ENCODE measurements at places on chromosomes 2 and 18. TPM values are rescaled to one million over a fixed set of nuclear protein-coding genes. Genes with fewer than 3 reads are reported as not detected.

Gene RSAD2
- 0.85 TPM for total RNA-seq

Gene ALK
- total RNA-seq: not detected

Gene IDH1
- total RNA-seq: 21.5 TPM

DNA sequence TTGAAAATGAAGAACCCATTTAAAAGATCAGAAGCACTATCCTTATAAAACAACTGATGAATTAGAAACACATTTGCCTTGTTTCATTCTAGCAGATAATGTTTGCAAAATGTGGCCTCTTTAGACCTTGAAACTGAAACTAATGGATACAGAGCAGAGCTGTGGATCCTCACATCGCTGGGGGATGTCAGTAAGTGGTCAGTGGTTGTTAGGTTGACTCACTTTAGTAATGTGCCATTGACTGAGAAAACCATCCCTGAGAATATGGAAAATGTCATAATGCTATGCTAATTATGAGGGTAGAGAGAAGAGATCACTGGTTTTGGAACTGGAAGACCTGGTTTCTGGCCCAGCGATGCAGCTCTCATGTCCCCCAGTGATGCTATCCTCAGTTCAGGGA is 176.7 kb downstream of the MYO1B start:
- no peak for DNase-seq

- no peak for DNase-seq
Measured at GRCh38 chr2:58558881-58559280, 317.8 kb upstream of the FANCL start.

Gene SLC9A4
- not detected for total RNA-seq

DNA sequence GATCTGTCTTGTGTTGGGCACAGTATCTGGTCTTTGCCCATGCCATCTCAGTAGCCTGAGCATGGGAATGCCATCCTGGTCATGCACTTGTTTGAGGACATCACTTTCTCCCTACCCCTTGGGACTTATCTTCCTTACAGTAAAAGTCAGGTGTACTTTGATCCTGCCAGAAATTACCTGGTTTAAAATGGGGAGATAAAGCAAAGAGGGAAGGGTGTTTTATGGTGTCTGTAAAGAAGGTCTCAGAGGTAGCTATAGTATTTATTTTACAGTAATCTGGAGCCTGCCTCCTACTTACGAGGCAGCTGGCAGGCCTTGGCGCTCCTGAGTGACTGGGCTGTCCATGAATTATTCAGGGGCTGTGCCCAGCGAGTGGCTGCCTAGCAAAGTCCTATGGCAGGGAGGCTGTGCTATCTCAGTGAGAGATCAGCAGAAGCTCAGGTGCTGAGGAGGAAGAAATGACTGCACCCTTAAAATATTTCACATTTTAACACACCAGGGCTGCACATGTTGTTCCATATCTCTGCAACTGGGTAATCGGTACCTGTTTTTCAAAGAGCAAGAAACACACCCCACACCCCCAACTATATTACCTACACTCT is 93.9 kb downstream of the SPTBN1 start:
- no peak for DNase-seq

- DNase-seq: no peak
Measured at GRCh38 chr18:25516747-25517498, 165.0 kb upstream of the ZNF521 start.

Gene CCDC68
- total RNA-seq: not detected

DNA sequence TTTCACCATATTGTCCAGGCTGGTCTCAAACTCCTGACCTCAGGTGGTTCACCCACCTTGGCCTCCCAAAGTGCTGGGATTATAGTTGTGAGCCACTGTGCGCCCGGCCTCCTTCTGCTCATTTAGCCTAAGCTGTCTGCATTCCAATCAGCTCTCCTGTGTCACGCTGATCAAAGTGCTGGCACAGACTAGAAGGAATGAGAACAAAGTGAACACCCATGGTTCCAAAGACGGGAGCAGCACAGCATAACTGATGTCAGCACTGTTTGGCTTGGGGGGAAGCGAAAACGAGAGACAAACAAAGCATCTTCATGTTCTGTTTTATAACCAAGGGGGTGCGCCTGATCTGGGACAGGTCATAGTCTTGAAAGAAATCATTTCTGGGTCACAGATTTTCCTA is 43.3 kb downstream of the DIPK1C start:
- DNase-seq: no peak

DNA sequence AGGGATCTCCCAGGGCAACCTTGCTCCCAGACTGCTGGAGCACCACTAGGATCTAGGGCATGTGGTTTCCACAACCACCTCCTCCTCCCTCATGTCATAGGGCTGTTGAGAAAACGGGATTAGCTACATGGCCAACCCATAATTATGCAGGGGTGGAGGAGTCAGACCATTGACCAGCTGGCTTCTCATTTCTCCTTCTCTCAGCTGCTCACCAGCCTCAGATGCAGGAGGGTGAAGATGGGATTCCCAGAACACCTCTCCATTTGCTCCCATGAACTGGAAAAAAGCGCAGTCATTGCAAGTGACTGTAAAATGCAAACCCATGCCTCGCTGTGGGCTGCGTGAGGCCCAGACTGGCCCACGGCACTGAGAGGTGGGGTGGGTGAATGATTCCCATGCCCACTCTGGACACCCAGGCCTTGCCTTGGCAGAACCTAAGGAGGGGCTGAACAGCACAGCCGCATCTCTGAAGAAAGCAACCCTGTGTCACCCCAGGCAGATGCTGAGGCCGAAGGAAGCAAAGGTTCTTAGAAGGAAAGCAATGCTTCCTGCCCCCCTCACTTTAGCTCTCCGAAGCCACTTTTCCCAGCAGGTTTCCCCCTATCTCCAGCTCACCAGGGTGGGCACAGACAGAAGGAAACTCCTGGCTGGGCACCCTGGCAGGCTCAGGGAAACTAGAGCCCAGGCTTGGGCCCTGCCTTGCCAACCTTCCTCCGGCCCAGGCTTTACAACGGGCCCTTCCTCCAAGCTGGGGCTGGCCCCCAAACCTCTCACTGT is 69.6 kb upstream of the RTN4 start:
- DNase-seq: no peak

Gene HMSD
- total RNA-seq: 11.4 TPM

GRCh38 chr2:179729966-179730365 is 131.4 kb downstream of the ZNF385B start:
- no peak for DNase-seq

Gene TNS1
- 1.1 TPM for total RNA-seq

Gene CLEC4F
- total RNA-seq: not detected

GRCh38 chr2:196275646-196276352 is 104.4 kb upstream of the STK17B start:
- DNase-seq: no peak

DNA sequence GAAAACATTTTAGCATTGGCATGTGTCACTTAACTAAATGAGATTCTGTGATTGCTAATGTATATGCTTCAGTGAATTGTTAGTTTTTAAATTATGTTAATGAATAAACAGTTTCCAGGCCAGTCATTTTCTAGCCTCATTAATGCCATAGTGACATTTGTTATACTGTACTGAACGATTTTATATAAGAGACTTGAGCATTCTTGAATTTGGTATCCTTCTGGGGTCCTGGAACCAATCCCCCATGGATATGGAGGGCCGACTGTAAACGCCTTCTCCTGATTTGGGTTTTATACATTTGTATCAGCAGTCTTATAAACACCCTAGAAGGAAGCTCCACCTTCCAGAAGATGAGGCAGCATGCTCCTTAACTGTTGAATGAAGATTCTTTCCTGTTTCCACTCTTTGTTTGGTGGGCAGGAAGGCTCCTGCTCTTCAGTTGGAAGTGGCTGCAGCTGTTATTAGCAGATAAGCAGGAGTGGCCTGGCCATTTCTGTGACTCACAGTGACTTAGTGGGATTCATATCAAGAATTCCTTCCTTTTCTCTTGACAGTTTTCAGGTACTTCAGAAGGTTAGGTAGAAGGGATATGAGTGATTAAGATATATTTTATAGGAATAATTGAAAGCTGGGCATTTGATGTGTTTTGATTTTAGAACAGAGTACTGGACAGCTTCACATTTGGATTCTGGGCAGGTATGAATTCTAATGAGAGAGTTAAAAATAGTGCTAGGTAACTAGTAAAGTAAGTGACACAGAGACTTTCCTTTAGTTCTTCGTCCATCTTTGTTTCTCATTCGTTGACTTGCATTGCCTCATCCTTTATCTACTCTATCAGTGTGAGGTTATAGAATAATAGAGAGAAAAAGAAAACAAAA is 124.9 kb downstream of the PLCL1 start:
- no peak for DNase-seq

- no peak for DNase-seq
Measured at GRCh38 chr18:74370115-74370514, 54.5 kb downstream of the C18orf63 start.

DNA sequence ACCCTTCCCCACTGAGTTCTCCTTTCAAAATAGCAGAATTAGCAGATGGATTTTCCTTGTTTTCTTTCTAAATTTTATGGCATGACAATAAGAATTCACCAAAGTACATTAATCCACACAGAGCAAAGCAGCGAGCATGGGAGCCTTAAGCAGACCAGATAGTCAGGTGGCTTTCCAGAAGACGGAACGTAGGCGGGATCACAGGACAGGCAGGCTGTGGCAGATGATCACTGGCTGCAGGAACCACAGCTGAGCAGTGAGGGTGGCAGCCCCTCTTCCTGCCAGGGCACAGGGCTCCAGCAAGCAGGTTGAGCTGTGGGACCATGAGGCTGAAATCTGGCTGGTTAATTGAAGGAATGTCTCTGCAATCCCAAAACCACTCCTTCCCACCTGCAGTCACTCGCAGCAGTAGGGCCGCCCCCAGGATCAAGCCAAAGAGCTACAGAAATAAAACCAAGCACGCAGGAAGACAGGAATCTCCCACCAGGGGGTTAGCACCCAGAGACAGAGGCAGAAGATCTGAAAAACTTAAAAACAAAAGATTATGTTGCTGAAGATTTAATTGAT is 259.9 kb downstream of the EIPR1 start:
- no peak for DNase-seq

Data from CD8-positive, alpha-beta memory T cell (primary cell).